Pericardium fibroblast (primary cell): ENCODE measurements at places on chromosomes 2 and 18. TPM values are rescaled to one million over a fixed set of nuclear protein-coding genes. Genes with fewer than 3 reads are reported as not detected.

Gene PFN4
- total RNA-seq, result 0.68 TPM in 1 of 2 replicates, not detected in the other

Gene CFAP65
- not detected in 2 replicates for total RNA-seq

Gene IFIH1
- 1.5 and 3.5 TPM in 2 replicates for total RNA-seq

Gene ITGA6
- 4.4 and 12.1 TPM in 2 replicates for total RNA-seq

Gene CD207
- total RNA-seq, result not detected in 2 replicates

Gene CLIP4
- 29.8 and 35.9 TPM in 2 replicates for total RNA-seq

Gene ZSWIM2
- total RNA-seq, result not detected in 2 replicates

Gene TPO
- total RNA-seq, result not detected in 2 replicates

Gene EFEMP1
- 897 and 2,350 TPM in 2 replicates for total RNA-seq
